ENCODE measurements at places on chromosomes 1 and 21.

DNA sequence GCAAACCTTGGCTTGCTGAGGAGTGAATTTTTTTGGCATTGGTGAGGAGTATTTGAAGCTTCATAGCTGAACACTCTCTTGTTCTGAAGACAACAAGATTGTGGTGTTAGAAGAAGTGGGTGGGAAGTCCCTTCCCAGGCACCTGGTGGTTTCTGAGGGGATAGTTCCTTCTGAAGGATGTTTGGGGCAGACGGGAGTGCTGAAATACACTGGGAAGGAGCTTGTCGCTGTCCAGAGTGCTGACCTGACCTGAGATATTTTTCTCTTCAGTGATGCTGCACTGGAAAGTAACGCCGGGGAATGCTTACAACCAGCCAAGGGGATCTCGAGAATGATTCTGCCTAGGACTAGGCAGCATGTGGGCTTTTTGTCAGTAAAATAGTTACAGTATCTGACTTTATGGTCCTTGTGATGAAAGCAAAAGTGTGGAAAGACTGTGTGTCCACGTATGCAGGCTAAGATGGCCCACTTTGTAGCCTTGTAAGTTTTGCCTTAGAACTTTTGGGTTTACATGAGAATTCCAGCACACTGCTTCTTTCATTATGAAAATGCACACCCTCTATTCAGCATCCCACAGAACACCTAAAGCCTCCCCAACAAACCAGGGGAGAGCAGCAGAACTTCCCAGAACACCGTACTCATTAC is 33.1 kb upstream of the NFASC start:
- DNase-seq, result no peak

DNA sequence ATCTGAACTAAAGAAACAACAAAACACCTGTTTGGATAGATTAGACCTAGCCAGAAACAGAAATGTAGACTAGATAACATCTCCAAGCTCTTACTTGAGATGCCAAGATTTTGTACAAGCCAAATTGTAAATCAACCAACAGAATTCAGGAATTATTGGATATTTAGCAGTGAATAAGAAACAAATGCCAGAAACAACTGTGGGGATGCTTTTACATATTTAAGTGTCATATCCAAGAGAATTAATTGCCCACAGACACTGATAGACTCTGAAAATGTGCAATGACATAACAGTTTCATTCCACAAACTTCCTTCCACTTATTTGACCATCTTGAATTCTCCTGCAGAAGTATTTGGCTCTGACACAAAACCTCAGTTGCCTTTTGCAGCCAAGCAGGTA is 92.3 kb downstream of the SGIP1 start:
- DNase-seq, result no peak

DNA sequence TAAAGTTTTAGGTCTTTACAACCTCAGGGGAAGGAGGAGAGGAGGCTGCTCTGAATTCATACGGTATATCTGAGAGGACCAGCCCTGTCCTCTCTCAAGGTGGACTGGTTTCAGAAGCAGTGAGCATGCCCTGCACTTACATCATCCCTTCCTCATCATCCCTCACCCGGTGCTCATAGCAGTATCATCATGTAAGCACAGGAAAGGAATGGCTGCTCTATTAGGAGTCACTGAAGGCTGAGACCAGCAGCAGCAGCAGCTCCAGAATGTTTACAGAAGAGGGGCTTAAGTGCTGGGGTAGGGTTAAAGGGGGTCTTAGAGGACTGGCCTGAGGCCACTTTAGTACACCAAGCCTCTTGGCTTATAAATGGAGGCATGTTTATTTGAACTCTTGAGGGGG is 185.9 kb downstream of the AK5 start:
- DNase-seq, result no peak

- DNase-seq, result no peak
Measured at GRCh38 chr1:229380536-229381160, 37.8 kb upstream of the CCSAP start.

GRCh38 chr1:153774026-153774595 is 1.1 kb upstream of the SLC27A3 start:
- no peak for DNase-seq

DNA sequence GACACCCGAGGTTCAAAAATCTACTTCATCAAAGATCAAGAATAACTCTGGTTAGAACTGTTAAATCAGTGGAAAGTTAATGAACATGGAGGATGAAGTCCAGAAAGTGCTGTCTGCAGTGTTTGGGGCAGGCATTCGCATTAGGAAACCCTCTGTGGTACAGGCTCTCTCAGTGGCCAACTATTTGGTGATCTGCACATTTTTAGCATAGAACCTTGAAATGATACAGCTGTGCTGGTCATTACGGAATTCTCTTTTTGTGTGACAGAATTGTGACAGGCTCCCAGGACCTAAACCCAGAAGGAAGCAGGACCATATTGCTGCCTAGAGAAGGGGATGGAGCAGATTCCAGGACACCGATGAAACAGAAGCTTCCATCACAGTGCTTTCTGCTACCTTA is 89.0 kb downstream of the SLC45A1 start:
- DNase-seq, result no peak

- DNase-seq, result no peak
Measured at GRCh38 chr1:33170351-33171274, 11.2 kb downstream of the TRIM62 start.

GRCh38 chr1:202656951-202657646 is 53.2 kb downstream of the SYT2 start:
- DNase-seq, result no peak

Data from NCI-H510A (cell line).